A549 treated with CORT108297 at 1 μM for 4 hours (cell line): ENCODE measurements at places on chromosomes 13 and 19. TPM values are rescaled to one million over a fixed set of nuclear protein-coding genes. Genes with fewer than 3 reads are reported as not detected.

Gene AMER2
- total RNA-seq = not detected in 5 replicates

Gene HRC
- not detected in 5 replicates for total RNA-seq

Gene CPAMD8
- total RNA-seq = 0.08 to 0.23 TPM in 2 of 5 replicates, not detected in the others

Gene NLRP5
- not detected in 5 replicates for total RNA-seq

Gene SIGLEC14
- total RNA-seq = 0.03 to 0.12 TPM (median 0.05 TPM) in 3 of 5 replicates, not detected in the others

Gene MAP4K1
- 0.50 to 1.0 TPM (median 0.92 TPM) in 5 replicates for total RNA-seq
